Bone marrow (tissue), 2 donors: ENCODE measurements at places on chromosomes 5 and 9.

GRCh38 chr9:89555451-89556375, 49.1 kb upstream of the GADD45G start:
- DNase-seq: no peak

GRCh38 chr5:14721990-14722656, 57.6 kb downstream of the OTULIN start:
- no peak for DNase-seq

- no peak for DNase-seq
Measured at GRCh38 chr5:152514827-152515397, 109.8 kb upstream of the NMUR2 start.

- DNase-seq: no peak
Measured at GRCh38 chr5:143008032-143008431, 237.9 kb downstream of the ARHGAP26 start.

DNA sequence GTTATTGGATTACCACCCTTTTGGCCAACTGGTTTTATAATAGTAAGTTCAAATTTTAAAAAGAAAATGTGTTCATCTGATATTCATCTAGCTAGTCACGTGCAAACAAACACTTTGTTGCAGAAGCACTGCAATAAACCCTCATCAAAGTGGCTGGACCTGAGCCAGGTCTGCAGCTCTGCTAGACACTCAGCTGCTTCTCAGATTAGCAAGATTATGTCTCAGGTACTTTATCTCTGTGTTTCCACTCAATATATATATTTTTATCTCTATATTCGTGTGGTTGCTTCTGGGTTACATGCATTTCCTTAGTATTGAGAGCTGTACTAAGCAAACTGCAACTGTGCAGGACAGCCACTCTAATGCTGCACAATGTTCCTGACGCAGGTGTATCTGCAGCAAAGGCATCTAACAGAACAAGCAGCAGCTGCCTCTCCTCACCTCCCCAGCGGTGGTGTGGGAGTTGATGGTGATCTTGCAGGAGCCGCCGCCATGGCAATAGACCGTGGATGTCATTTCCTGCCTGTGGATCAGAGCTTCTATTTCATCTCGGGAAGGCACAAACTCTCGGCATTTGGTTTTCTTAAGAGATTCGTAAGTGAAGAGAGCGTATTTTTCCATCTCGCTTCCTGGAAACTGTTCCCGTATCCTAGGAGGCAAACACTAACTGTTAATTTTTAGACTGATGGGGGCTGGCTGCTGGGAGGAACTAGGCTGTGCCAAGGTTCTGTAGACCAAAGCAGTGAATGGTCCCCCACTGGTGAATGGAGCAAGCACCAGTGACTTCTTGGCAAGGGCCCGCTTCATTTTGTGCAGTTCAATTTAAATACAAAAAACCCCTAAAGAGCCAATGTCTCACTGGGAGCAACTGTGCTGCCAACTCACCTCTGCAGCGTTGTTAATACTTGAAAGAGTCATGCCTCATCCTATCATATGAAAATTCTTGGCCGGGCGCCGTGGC, 56.7 kb upstream of the RETREG1 start:
- no peak for DNase-seq

- DNase-seq: no peak
Measured at GRCh38 chr5:38650946-38651345, 94.5 kb upstream of the LIFR start.

- DNase-seq: no peak
Measured at GRCh38 chr5:394671-395155, 48.3 kb upstream of the EXOC3 start.
